Thoracic aorta endothelial cell (primary cell): ENCODE measurements at places on chromosomes 2 and 18. TPM values are rescaled to one million over a fixed set of nuclear protein-coding genes. Genes with fewer than 3 reads are reported as not detected.

OR6B2 gene
- not detected in 2 replicates for total RNA-seq

MYO5B gene
- total RNA-seq, result 0.27 and 0.36 TPM in 2 replicates

COLEC11 gene
- not detected in 2 replicates for total RNA-seq

TANC1 gene
- 112 and 117 TPM in 2 replicates for total RNA-seq

CCL20 gene
- total RNA-seq, result 0.22 TPM in 1 of 2 replicates, not detected in the other

RNF25 gene
- 20.3 and 24.2 TPM in 2 replicates for total RNA-seq

CPSF3 gene
- 83.9 and 95.3 TPM in 2 replicates for total RNA-seq

GPR39 gene
- 0.13 TPM in 1 of 2 replicates, not detected in the other for total RNA-seq

MYCN gene
- 1.2 and 3.2 TPM in 2 replicates for total RNA-seq

CD8B2 gene
- not detected in 2 replicates for total RNA-seq

MAP3K19 gene
- total RNA-seq, result not detected in 2 replicates

SCN3A gene
- not detected in 2 replicates for total RNA-seq

CACNB4 gene
- total RNA-seq, result 0.72 and 1.2 TPM in 2 replicates

MGAT4A gene
- 83.0 and 136 TPM in 2 replicates for total RNA-seq

BOLL gene
- total RNA-seq, result not detected in 2 replicates
